Subcutaneous preadipocyte (primary cell): ENCODE measurements at places on chromosomes 13 and 19. TPM values are rescaled to one million over a fixed set of nuclear protein-coding genes. Genes with fewer than 3 reads are reported as not detected.

Gene ZNF83
- total RNA-seq = 34.5 and 38.5 TPM in 2 replicates

Gene KIR2DL3
- total RNA-seq = not detected in 2 replicates

Gene IGFL3
- total RNA-seq = not detected in 2 replicates

Gene SULT2B1
- not detected in 2 replicates for total RNA-seq

Gene SRRM5
- 0.37 TPM in 1 of 2 replicates, not detected in the other for total RNA-seq

Gene HCN2
- total RNA-seq = 0.37 and 0.59 TPM in 2 replicates

Gene C19orf73
- total RNA-seq = 0.37 and 0.78 TPM in 2 replicates

Gene CGB8
- total RNA-seq = not detected in 2 replicates

Gene CASP14
- total RNA-seq = not detected in 2 replicates

Gene TICAM1
- total RNA-seq = 3.7 and 4.3 TPM in 2 replicates

Gene STRN4
- 55.1 and 74.7 TPM in 2 replicates for total RNA-seq

Gene FPR3
- total RNA-seq = not detected in 2 replicates

Gene C19orf67
- total RNA-seq = not detected in 2 replicates

Gene ISOC2
- total RNA-seq = 83.0 and 83.9 TPM in 2 replicates

Gene SLC1A6
- total RNA-seq = not detected in 2 replicates

Gene MAP2K7
- total RNA-seq = 8.5 and 14.1 TPM in 2 replicates

Gene WDR62
- 4.0 and 9.6 TPM in 2 replicates for total RNA-seq

Gene TINCR
- total RNA-seq = under 0.01 TPM in 1 of 2 replicates, not detected in the other

Gene ZNF665
- total RNA-seq = 3.7 and 4.8 TPM in 2 replicates

Gene LGALS4
- not detected in 2 replicates for total RNA-seq

Gene LRP3
- total RNA-seq = 31.1 and 35.6 TPM in 2 replicates

Gene TBC1D4
- 14.0 and 21.3 TPM in 2 replicates for total RNA-seq

Gene BSPH1
- not detected in 2 replicates for total RNA-seq

Gene SIGLEC8
- total RNA-seq = not detected in 2 replicates

Gene C13orf42
- not detected in 2 replicates for total RNA-seq

Gene ALDH16A1
- total RNA-seq = 27.2 and 35.2 TPM in 2 replicates

Gene CCL25
- not detected in 2 replicates for total RNA-seq

Gene TSSK6
- total RNA-seq = 2.2 and 2.7 TPM in 2 replicates

Gene WDR87
- not detected in 2 replicates for total RNA-seq

Gene CBARP
- 2.9 and 4.7 TPM in 2 replicates for total RNA-seq

Gene LIG1
- 34.9 and 51.2 TPM in 2 replicates for total RNA-seq

Gene SHISA7
- not detected in 2 replicates for total RNA-seq

Gene ANGPTL8
- total RNA-seq = not detected in 2 replicates

Gene CEACAM7
- not detected in 2 replicates for total RNA-seq

Gene LILRA1
- total RNA-seq = not detected in 2 replicates

Gene RNF225
- 0.37 and 0.59 TPM in 2 replicates for total RNA-seq

Gene SLITRK5
- not detected in 2 replicates for total RNA-seq

Gene DENND1C
- under 0.01 TPM in 1 of 2 replicates, not detected in the other for total RNA-seq

Gene APLP1
- 0.37 and 1.2 TPM in 2 replicates for total RNA-seq
